Transverse colon (tissue), 4 donors: ENCODE measurements at places on chromosomes 13 and 19. TPM values are rescaled to one million over a fixed set of nuclear protein-coding genes. Genes with fewer than 3 reads are reported as not detected.

- no peaks in the 10 kb centered on the region for H3K4me1 ChIP-seq
- no peak overlapping the region for H3K27ac ChIP-seq
- no peaks in the 10 kb centered on the region for H3K36me3 ChIP-seq
- H3K27me3 ChIP-seq, result no peaks in the 10 kb centered on the region
- H3K4me3 ChIP-seq, result no peak overlapping the region
Observed at GRCh38 chr19:13210339-13210775, 60.1 kb downstream of the IER2 start.

DNA sequence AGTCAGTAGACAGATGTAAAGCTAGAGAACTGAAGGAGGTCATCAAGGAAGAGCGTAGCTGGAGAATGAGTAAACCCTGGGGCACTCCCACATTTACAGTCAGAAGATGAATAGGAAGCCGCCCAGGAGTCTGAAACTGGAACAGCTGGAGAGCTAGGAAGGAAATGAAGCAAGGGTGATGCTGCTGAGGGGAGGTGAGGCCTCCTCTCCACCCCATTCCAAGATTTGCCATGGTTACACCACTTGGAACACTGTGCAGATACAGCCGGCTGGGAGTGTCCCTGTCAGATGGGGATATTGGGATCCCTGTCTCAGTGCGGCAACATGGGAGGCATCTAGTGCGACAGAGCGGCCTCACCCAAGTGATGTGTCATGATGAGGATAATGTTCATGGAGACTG is 51.8 kb upstream of the GPI start:
- H3K4me1 ChIP-seq, result peaks cover 13% of the 10 kb centered on the region
- H3K27me3 ChIP-seq, result no peaks in the 10 kb centered on the region
- peak; percentile 63 for DNase-seq
- peak overlapping the region; percentile 68 for H3K27ac ChIP-seq

DNA sequence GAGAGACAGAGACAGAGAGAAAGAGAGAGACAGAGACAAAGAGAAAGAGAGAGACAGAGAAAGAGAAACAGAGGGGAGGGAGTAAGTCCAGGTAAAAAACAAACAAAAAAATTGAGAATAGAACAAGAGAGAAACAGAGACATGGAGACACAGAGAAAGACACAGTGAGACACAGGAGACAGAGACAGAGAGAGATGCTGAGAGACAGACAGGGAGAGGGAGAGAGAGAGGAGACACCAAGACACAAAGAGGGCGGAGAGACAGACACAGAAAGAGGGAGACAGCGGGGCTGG is 5.8 kb upstream of the PROZ start:
- peaks cover 23% of the 10 kb centered on the region for H3K4me1 ChIP-seq
- no peaks in the 10 kb centered on the region for H3K36me3 ChIP-seq
- DNase-seq, result no peak
- no peak overlapping the region for H3K27ac ChIP-seq
- H3K27me3 ChIP-seq, result peaks cover 10% of the 10 kb centered on the region

GRCh38 chr19:45162608-45163143 is 1.9 kb upstream of the NKPD1 start:
- no peak overlapping the region for H3K27ac ChIP-seq
- H3K36me3 ChIP-seq, result no peaks in the 10 kb centered on the region
- no peak for DNase-seq
- peaks cover 9% of the 10 kb centered on the region for H3K4me1 ChIP-seq

GRCh38 chr19:11151181-11151580 is 4.4 kb downstream of the SPC24 start:
- H3K27me3 ChIP-seq, result no peaks in the 10 kb centered on the region
- peaks cover 23% of the 10 kb centered on the region for H3K4me1 ChIP-seq
- H3K27ac ChIP-seq, result peak overlapping the region; percentile 74

The OR7D2 gene
- 1.1 TPM for total RNA-seq

- no peaks in the 10 kb centered on the region for H3K27me3 ChIP-seq
- peak; percentile 49 for DNase-seq
- H3K27ac ChIP-seq, result no peak overlapping the region
- H3K4me1 ChIP-seq, result no peaks in the 10 kb centered on the region
- no peak overlapping the region for H3K4me3 ChIP-seq
Observed at GRCh38 chr13:46321494-46322225, 65.4 kb downstream of the RUBCNL start.

DNA sequence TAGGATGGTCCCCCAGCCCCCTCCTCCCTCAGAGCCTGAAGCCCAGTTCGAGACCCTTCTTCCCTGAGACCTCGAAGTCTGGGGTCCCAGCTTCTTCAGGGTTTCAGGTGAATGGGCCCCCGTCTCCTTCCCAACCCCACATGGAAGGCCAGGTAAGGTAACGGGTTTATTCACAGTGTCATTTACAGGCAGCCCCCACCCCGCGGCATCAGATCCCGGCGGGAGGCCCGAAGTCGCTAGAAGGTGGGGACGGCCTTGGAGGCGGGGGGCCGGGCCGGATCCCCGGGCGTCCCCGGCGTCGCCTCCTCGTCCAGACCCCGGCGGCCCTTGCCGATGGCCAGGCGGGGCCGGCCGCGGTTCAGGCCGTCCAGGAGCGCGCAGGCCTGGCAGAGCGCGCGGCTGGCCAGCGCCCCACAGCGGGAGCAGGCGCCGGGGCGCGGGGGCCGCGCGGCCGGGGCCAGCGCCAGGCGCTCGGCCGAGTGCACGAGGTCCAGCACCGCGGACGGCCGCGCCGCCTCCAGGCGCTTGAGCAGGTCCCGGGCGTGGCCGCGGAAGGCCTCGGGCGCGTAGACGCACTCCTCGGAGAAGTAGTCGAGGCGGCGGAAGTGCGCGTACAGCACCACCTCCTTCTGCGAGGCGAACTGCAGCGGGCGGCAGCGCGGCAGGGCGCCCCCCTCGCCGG is 9.7 kb downstream of the CTU1 start:
- no peaks in the 10 kb centered on the region for H3K27me3 ChIP-seq
- no peaks in the 10 kb centered on the region for H3K36me3 ChIP-seq
- H3K4me1 ChIP-seq, result no peaks in the 10 kb centered on the region

The TUBA3C gene
- total RNA-seq, result not detected

- no peaks in the 10 kb centered on the region for H3K36me3 ChIP-seq
Observed at GRCh38 chr19:33815380-33816340, 19.0 kb downstream of the KCTD15 start.

GRCh38 chr13:91594061-91594460 is 195.6 kb downstream of the GPC5 start:
- H3K27ac ChIP-seq, result no peak overlapping the region
- no peaks in the 10 kb centered on the region for H3K27me3 ChIP-seq
- no peaks in the 10 kb centered on the region for H3K36me3 ChIP-seq
- H3K4me1 ChIP-seq, result no peaks in the 10 kb centered on the region

The TJP3 gene
- total RNA-seq, result 234 TPM

DNA sequence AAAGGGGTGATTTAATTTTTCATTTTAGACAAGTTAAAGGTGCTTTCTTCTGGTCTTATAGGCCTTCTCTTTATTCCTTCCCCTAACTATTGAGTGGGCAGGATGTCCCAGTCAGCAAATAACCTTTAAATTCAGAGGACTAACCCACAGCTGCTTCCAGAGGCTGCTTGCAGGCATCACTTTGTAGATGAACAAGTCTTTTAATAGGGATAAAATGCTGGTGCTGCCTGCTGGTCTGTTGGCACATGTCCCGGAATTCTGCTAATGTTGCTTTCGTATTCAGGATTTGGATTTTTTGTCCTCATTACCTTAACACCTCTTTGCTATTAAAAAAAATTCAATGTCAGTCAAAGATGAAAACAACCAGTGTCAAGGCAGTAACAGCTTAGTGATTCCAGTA is 132.7 kb upstream of the KL start:
- peak overlapping the region; percentile 28 for H3K27ac ChIP-seq
- H3K4me3 ChIP-seq, result no peak overlapping the region
- H3K36me3 ChIP-seq, result no peaks in the 10 kb centered on the region
- DNase-seq, result no peak
- no peaks in the 10 kb centered on the region for H3K27me3 ChIP-seq

DNA sequence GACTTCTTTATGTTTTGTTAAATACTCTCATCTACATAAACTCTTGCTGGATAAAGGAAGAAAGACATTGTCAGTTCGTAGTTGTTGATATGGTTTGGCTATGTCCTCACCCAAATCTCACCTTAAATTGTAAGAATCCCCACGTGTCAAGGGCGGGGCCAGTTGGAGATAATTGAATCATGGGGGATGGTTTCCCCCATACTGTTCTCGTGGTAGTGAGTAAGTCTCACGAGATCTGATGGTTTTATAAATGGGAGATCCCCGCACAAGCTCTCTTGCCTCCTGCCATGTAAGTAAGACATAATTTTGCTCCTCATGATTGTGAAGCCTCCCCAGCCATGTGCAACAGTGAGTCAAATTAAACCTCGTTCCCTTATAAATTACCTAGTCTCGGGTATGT is 3.6 kb downstream of the ADGRE1 start:
- no peaks in the 10 kb centered on the region for H3K27me3 ChIP-seq
- no peak overlapping the region for H3K27ac ChIP-seq
- H3K36me3 ChIP-seq, result no peaks in the 10 kb centered on the region
- DNase-seq, result no peak
- H3K4me1 ChIP-seq, result no peaks in the 10 kb centered on the region

DNA sequence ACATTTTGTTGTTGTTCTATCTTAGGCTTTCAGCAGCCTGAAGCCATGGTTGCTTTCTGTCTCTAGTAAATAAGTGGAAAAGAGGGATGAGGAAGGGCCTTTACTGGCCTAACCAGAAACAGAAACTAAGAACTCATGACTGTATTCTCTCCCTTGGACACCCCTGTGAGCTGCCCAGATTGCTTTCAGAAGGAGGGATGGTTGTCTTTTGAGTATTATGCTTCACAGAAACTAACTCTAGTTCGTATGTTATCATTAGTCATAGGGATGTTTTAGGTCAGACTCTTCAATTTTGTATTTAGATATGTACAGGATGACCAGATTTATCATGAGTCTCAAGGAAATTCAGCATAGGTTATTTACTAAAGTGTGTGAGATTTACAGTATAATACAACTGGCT is 17.5 kb downstream of the BORA start:
- H3K4me3 ChIP-seq, result no peak overlapping the region
- no peak for DNase-seq
- H3K4me1 ChIP-seq, result no peaks in the 10 kb centered on the region
- H3K36me3 ChIP-seq, result no peaks in the 10 kb centered on the region

The DIAPH3 gene
- total RNA-seq, result 1.2 TPM

DNA sequence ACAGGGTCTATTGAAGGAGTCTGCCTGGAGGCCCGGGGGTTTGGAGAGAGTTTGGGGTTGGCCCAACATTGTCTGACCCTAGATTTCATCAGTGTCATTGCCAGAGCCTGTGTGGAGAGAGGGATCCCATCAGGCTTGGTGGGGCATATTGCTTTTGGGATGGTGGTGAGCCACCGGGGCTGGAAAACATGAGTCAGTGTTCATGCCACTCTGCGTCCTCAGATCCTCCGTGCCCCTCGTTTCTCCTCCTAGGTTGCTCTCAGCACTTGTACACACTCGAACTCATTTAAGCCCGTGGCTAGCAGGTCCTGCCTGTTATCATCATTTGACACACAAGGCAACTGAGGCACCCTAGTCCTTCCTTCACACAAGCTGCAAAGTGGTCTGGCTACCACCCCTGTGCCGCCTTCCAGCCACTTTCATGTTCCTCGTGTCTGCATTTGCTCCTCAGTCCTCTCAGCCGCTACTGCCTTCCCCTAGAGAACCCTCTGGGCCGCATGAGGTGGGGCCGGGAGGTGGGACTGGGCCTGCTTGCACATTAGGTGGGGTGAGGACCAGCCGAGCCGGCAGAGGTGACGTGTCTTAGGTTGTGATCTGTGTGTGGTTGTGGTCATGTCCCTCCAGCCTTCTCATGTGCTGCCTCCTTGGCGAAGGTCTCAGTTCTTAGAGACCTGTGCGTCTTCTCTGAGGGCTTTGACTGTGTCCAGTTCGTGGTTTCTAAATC is 3.6 kb downstream of the NACC1 start:
- H3K27me3 ChIP-seq, result no peaks in the 10 kb centered on the region
- no peak overlapping the region for H3K27ac ChIP-seq
- DNase-seq, result no peak
- H3K4me1 ChIP-seq, result peaks cover 28% of the 10 kb centered on the region
- H3K36me3 ChIP-seq, result no peaks in the 10 kb centered on the region

GRCh38 chr19:12669270-12670158 is 2.9 kb downstream of the WDR83 start:
- H3K27me3 ChIP-seq, result no peaks in the 10 kb centered on the region
- H3K27ac ChIP-seq, result peak overlapping the region; percentile 90
- peak overlapping the region; percentile 74 for H3K4me3 ChIP-seq
- peaks cover 9% of the 10 kb centered on the region for H3K36me3 ChIP-seq
- peaks cover 41% of the 10 kb centered on the region for H3K4me1 ChIP-seq

DNA sequence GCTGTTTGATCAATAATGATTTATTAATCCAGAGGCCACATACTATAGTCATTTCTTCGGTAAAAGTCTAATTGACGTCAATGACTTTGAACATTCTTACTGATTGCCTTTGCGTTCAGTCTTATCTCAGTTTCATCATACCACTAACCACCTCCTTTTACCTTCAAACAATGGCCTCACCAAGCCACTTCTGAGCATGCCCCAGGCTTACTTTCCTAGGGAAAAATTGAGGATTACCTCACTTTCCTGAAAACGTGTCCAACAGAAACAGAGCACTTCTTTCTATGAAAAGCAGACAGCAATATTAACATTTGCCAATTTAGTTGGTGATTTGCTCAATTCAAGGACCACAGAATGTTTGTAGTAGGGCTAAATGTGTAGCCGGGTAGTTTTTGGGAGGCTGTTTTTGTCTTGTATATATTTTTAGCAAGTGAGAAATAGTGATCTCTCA is 157.6 kb downstream of the KLF5 start:
- H3K27ac ChIP-seq, result peak overlapping the region; percentile 54
- no peaks in the 10 kb centered on the region for H3K36me3 ChIP-seq
- no peak overlapping the region for H3K4me3 ChIP-seq
- no peak for DNase-seq
- H3K4me1 ChIP-seq, result peaks cover 4% of the 10 kb centered on the region

GRCh38 chr13:80901530-80901929 is 560.6 kb upstream of the SPRY2 start:
- no peaks in the 10 kb centered on the region for H3K36me3 ChIP-seq
- no peaks in the 10 kb centered on the region for H3K4me1 ChIP-seq
- H3K4me3 ChIP-seq, result no peak overlapping the region

- peak overlapping the region; percentile 92 for H3K4me3 ChIP-seq
- no peaks in the 10 kb centered on the region for H3K36me3 ChIP-seq
- peak; percentile 61 for DNase-seq
- H3K4me1 ChIP-seq, result peaks cover 12% of the 10 kb centered on the region
- H3K27me3 ChIP-seq, result no peaks in the 10 kb centered on the region
Observed at GRCh38 chr19:2455851-2456570, 748 bp downstream of the LMNB2 start.

GRCh38 chr19:39032063-39032918 is at the start of gene FBXO27:
FBXO27 (minus strand) TSS chr19:39032549; CDS start chr19:39032227, 322 bp downstream.
- peaks cover 50% of the 10 kb centered on the region for H3K27me3 ChIP-seq
- H3K4me1 ChIP-seq, result peaks cover 16% of the 10 kb centered on the region
- H3K36me3 ChIP-seq, result no peaks in the 10 kb centered on the region
- DNase-seq, result peak; percentile 10
- peak within 1 kb of the TSS; percentile 32 for H3K4me3 ChIP-seq
- H3K27ac ChIP-seq, result peak within 1 kb of the TSS; percentile 44

- H3K4me3 ChIP-seq, result no peak overlapping the region
- no peaks in the 10 kb centered on the region for H3K27me3 ChIP-seq
- H3K36me3 ChIP-seq, result no peaks in the 10 kb centered on the region
- H3K27ac ChIP-seq, result no peak overlapping the region
- no peaks in the 10 kb centered on the region for H3K4me1 ChIP-seq
Observed at GRCh38 chr13:52374873-52375411, 31.0 kb downstream of the THSD1 start.

The RFPL4A gene
- not detected for total RNA-seq

The TYROBP gene
- total RNA-seq, result 81.5 TPM

The GPI gene
- total RNA-seq, result 112 TPM

The GRIN2D gene
- total RNA-seq, result not detected
